ENCODE measurements at places on chromosomes 1 and 21.

GRCh38 chr1:207319199-207319598 is 2.3 kb upstream of the CD55 start:
- DNase-seq: no peak

- no peak for DNase-seq
Observed at GRCh38 chr1:109500941-109501381, 7.1 kb downstream of the CYB561D1 start.

- DNase-seq: no peak
Observed at GRCh38 chr1:41646186-41646585, 161.7 kb upstream of the EDN2 start.

DNA sequence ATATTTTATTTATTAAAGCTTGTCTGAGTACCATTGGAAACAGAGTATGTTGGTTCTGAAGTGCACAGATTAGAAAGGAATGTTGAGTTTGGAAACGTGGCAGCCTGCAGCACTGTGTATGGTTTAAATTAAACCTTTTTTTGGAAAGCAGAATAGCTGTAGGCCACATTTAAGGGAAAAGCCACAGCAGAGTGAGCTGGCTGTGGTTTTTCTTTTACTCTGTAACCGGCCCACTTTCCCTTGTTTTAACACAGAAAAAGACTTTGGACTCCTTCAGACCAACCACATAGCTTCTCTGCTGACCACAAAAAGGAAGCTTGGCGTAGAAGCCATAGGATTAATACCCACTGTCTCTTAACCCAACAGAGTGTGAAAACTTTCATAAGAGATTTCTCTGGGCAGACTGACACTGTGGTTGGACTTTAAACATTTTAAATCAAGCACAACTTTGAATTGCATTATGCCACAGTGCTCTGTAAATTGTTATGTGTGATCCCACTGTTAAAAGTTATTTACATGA is 75.2 kb downstream of the NFIA start:
- no peak for DNase-seq

- no peak for DNase-seq
Observed at GRCh38 chr21:14737922-14738321, 191.8 kb upstream of the SAMSN1 start.

DNA sequence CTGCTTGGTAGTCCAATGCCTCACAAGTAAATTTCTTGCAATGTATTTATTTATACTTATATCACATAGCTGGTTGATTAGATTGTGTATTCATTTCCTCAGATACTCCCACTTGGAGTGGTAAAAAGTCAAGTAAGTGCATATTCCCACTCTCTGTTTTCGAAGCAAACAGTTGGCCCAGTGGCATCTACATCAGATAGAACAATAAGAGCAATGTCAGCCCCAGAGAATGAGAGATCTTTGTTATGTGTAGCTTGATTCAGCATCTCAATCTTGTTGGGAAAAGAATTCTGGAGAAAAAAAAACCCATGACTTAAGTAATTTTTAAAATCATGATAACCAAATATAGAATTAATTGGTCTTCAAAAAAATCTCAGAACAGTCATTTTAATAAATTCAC is 25.5 kb downstream of the RGL1 start:
- no peak for DNase-seq

- no peak for DNase-seq
Observed at GRCh38 chr1:234260578-234260977, 112.7 kb upstream of the COA6 start.

DNA sequence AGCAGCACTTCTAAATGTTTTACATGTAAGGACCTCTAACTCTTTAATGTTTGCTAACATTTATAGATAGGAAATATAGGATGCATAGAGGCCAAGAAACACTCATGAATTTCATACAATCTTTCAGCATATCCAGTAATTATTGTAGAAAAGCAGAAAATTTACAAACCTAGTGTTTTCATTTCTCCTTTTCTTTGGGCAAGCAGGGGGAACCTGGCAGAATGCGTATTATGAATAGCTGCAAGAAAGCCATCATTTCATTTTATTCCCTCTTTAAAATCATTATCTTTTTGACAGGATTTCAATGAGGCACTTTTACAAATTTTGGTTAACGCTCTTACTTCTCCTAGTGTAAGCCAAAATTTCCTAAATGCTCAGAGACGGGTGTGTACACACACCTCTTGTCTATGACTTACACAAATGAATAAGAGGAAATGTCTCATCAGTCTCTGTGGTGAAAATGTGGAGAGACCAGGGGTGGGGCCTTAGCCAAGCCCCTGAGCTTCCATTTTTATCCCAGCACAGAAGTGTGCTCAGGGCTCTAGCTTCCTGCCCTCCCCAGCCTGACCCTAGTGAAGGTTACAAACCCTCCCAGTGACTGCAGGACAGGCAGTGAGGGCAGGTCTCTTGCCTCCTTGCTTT is 91.6 kb downstream of the LRRC8C start:
- no peak for DNase-seq

GRCh38 chr1:102184477-102184876 is 187.8 kb upstream of the OLFM3 start:
- DNase-seq: no peak

All from caudate nucleus (tissue), 63 donors.